Hematopoietic multipotent progenitor cell (in vitro differentiated cells): ENCODE measurements at places on chromosomes 2 and 18. TPM values are rescaled to one million over a fixed set of nuclear protein-coding genes. Genes with fewer than 3 reads are reported as not detected.

SNED1 gene
- 11.8 TPM for total RNA-seq

SCN3A gene
- total RNA-seq = 1.1 TPM

HAAO gene
- 21.5 TPM for total RNA-seq

RGPD4 gene
- not detected for total RNA-seq

SERPINB8 gene
- 3.8 TPM for total RNA-seq

GPAT2 gene
- 11.8 TPM for total RNA-seq

NIF3L1 gene
- total RNA-seq = 19.7 TPM

GALNT3 gene
- 2.2 TPM for total RNA-seq

GATA6 gene
- not detected for total RNA-seq

CERS6 gene
- total RNA-seq = 20.7 TPM

ADAM23 gene
- under 0.01 TPM for total RNA-seq

CPO gene
- total RNA-seq = not detected

UGT1A10 gene
- under 0.01 TPM for total RNA-seq

CD8A gene
- 0.27 TPM for total RNA-seq

GAD1 gene
- total RNA-seq = 3.2 TPM

ABHD1 gene
- 1.9 TPM for total RNA-seq

HMSD gene
- not detected for total RNA-seq

DUSP28 gene
- total RNA-seq = 8.3 TPM

LIPG gene
- total RNA-seq = under 0.01 TPM

MROH2A gene
- not detected for total RNA-seq

IKZF2 gene
- total RNA-seq = 43.1 TPM

DCDC2C gene
- not detected for total RNA-seq

DRC1 gene
- total RNA-seq = not detected

ITGB6 gene
- total RNA-seq = not detected

DSG1 gene
- total RNA-seq = not detected

PDCD1 gene
- 0.27 TPM for total RNA-seq

POTEI gene
- not detected for total RNA-seq

RAPGEF4 gene
- under 0.01 TPM for total RNA-seq

MC2R gene
- total RNA-seq = not detected

ALPI gene
- total RNA-seq = not detected

CELF4 gene
- total RNA-seq = not detected
